ENCODE measurements at places on chromosomes 1 and 21.

- DNase-seq, result no peak
Measured at GRCh38 chr1:53183095-53183990, 13.3 kb upstream of the CPT2 start.

DNA sequence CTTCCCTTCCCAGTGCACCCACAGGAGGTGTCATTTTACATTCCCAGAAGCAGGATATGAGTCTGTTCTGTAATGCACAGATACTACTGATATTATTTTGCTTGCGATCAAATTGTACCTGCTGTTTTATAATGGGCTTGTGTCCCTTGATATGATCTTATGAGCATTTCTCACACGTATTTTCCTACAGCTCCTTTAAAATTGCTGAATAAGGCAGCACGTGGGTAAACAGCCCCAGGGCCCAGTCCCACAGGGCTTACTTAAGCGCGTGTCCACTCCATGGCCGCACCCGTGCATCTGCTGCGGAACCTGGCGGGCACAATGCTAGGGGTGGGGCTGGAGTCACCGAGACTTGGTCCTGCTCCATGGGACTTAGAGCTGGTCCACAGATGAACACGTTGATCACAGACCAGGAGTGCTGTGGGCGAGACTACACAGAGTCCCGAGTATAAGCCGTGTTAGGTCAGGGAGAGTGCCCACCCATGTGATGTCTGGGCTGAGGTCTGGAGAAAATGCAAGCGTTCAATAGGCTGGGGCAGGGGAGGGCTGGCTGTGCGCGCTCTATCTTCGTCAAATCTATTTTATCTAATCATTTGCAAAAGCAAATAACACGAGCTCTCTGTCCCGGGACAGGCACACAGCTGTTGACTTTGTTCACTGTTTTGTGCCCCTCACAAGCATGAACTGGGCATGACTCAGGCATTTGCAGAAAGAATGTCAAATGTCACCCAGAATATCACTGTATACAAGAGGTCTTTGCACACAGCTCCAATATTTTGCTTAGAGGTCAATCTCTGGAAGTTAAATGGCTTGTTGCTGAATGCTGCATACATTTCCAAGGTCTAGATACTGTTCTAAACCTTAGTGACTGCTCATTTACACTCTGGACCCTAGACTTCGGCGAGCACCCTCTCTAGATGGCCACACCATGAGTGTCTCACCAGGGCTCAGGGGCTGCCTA, 119.3 kb downstream of the CRYAA start:
- DNase-seq, result no peak

- DNase-seq, result no peak
Measured at GRCh38 chr21:16517383-16517782, 787.6 kb downstream of the USP25 start.

GRCh38 chr1:92081031-92081430, 886 bp downstream of the BTBD8 start:
- DNase-seq, result no peak

DNA sequence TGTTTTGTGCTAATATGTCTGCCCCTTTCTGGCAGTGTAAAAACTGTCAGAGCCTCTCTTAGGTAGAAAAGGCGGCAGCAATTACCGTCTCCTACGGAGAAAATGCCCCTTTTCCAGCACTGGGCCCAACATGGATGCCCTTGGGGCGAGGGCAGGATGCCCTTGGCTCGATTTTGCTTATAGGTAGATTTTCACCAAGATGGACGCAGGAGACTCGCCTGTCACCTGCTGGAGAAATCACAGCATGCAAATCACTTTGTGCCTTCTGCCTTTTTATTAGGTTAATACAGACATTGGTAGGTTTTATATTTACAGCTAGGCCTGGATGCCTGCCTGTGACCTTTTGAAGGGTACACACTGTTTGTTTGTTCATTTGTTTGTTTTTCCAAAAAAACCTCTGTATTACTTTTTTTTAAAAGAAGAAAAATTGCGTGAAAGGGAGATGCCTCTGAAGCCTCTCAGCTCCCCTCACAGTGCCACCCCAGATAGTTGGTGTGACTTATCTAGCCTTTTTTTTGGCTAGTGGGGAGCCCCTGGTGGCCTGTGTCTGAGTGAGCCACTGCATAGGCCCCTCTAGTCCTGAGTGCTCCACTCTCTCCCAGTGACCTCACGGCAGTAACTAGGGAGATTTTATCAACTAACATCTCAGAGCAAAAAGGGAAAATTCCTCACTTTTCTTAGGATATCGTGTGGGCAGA, 2.5 kb downstream of the ATP1B1 start:
- DNase-seq, result no peak

DNA sequence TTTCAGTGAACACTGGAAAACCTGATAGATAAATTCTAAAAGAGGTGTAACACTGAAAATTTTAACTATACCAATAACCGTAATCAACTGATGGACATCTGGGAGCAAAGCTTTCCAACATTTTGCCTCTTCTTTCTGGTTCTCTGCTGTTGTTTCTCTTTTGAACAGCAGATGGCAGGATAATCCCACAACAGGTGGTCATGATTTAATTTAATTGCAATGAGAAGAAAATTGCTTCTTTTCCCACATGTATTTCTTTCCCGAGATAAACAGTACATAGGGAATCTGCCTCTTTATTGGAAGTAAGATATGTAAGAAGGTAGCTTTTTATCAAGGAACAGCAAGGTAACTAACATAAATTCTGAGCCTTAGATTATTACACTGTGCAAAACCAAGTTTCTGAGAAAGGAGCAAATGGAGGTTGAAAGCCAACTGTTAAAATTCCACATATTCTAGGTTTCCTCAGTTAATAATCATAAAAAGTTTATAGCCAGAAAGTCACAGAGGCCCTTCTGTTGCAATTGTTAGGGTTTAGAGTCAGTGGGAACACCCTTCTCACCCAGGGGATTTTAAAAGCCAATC, 72.9 kb downstream of the RPS6KA1 start:
- DNase-seq, result peak; percentile 65

DNA sequence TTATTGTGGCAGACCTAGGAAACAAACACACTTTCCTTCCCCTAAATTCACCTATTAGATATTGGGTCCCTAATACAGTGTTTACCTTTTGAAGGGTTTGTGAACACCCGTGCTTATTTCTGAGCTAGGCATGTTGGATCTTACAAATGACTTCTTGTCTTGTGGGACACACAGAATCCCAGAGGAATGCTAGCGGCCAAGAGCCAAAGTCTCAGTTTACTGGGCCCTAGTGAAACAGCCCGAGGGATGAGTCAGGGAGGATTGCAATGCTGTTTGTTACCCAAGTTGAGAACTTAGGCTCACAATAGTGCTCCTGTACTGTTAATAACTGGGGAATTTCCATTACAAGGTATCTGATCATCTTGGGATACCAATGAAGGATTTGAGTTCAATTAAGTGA, 100.1 kb upstream of the AKT3 start:
- no peak for DNase-seq

DNA sequence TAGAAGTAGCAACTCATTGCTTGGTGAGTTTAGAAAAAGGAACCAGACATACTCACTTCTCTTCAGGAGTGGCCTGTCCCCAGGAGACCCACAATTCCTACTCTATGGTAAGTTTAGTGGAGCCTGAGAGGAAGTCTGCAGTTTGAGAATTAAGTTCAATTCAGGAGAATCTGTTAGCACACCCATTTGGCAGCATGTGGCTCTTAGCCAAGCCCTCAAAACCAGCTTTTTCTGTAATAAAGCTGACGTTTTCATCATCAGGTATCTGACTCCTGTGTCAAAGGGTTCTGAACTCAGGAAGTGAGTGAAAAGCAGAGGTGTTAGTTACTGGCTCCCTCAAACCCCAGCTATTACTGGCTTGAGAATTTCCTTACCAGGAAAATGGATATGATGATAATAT, 20.4 kb upstream of the RGS16 start:
- no peak for DNase-seq

DNA sequence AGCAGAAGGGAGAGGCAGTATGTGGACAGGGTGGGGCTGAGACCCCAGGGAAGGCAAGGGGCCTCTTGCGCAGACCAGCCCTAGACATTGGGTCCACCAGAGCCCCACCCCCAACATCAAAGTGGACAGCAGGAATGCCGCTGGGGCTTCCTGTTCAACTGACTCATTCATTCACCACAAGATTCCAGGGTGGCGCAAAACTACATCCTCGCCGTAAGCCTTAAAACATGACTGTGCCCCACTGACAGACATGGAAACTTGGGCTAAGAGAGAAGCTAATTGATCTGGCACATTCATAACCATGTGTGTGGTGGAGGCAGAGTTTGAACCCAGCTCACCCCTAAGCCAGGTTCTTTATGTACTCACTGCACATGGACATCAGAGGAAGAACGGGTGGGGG, 14.0 kb downstream of the COL16A1 start:
- DNase-seq, result no peak

DNA sequence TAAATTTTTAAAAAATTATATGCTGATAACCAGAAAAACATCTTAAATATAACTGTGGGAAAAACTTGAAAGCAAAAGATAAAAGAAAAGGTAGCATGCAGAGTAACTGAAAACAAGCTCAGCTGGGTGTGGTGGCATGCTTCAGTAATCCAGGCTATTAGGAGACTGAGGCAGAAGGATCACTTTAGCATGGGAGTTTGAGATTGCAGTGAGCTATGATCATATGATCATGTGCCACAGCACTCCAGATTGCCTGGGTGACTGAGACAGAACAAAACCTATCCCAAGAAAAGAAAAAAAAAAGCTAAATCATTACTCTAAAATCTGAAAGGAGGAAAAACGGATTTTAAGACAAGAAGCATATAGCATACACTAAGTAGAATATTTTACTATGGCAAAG, 1624.0 kb downstream of the AMY1C start:
- no peak for DNase-seq

DNA sequence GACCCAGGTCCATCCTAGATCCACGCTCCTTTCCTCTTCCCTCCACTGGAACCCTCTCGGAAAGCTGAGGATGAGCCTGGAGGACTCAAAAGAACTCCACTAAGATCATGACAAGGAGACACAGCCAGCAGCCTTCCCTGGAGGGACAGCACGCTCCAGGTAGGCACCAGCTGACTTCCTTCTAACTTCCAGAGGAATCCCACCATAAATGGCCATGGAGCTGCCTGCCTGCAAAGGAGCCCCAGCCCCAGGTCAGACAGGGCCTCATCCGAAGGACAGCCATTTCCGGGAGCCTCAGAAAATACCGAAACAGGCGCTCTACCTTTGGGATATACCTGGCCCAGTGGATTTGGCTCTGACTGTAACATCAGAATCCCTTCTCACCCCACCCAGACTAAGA, 4.1 kb downstream of the SH3BP5L start:
- DNase-seq, result no peak

- DNase-seq, result no peak
Measured at GRCh38 chr1:147654511-147654910, 15.8 kb downstream of the ACP6 start.

- DNase-seq, result no peak
Measured at GRCh38 chr1:9319789-9320519, 27.3 kb downstream of the SPSB1 start.

DNA sequence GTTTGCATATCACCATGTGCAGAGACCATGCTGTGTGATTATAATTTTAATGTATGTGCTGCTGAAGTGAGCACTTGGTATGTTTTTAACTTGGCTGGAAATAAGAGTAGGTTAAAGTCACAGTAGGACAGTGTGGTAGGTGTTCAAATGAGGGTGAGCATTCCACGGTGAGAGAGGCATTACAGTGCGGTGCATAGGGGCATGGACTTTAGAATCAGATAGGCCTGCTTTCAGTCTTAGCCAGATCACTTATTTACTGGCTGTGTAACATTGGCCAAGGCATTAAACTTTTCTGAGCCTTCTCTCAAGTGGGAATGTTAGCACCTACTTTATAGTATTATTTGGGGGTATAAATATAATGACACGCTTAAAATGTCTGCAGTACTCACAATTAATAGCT, 43.2 kb downstream of the GIPC2 start:
- DNase-seq, result no peak

DNA sequence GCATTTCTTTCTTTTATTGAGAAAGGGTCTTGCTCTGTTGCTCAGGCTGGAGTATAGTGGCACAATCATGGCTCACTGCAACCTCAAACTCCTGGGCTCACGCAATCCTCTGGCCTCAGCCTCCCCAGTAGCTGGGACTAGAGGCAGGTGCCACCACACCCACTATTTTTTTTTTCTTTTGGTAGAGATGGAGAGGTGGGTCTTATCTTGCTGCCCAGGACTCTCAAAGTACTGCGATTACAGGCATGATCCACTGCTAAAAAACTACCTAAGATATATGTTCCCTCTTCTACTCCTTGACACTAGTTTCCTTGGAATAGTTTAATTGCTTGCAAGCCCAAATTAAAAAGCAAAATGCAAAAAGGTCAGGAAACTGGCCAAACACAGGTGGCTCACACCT, 56.9 kb upstream of the GUCA2A start:
- DNase-seq, result no peak

GRCh38 chr1:160167580-160167979, 16.2 kb downstream of the ATP1A4 start:
- DNase-seq, result no peak

DNA sequence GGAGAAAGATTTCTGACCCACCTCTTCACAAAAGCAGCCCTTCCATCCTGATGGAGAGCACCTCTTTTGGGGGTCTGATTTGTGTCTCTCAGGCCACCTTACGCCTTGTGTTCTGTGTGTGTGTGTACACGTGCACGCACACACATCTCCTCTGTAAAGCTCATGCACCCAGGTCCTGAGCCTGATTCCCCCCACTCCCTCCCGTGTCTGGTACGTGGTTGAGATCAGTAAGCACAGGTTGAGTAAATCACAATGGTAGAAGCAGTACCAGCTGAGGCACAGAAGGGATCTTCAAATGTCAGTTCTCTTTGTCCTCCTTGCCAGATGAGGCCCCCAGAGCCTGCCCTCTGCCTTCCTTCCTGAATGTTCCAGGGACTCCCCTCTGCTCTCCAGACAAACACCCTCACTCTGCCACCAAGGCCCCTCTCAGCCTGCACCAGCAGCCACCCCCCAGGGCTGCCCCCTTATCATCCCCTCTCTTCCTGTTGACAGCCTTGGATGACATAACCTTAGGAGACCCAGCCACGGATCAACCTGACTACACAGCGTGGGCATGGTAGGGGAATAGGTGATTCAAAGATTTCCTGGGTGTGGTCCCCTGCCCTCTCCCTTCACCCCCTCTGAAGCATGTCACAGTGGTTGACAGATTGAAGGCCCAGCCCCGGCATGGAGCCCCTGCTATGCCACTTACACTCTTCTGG, 112.8 kb downstream of the HIVEP3 start:
- DNase-seq, result no peak

- DNase-seq, result no peak
Measured at GRCh38 chr1:1799716-1800115, 21.4 kb upstream of the NADK start.

DNA sequence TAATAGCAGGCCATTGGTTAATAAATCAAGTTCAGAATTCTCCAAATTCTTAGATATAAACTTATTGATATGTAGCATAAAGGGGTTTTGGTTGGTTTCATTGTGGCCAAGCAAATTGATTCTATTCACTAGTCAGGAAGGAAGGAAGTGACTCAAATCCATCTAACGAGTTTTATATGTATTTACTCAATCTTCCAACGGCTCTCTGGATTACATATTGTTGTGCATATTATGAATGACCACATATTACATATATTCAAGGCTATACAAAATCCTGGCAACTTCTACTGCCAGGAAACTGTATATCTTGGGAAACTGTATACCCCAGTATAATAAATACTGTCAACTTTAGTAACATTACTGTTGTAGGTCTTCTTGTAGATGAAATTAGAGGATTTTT, 20.1 kb upstream of the PDE4B start:
- DNase-seq, result no peak

- no peak for DNase-seq
Measured at GRCh38 chr1:34682452-34683223, 72.2 kb upstream of the GJB5 start.

GRCh38 chr1:163230827-163231226, 28.1 kb upstream of the RGS5 start:
- no peak for DNase-seq

Data from left renal cortex interstitium (tissue), 4 donors.